ENCODE measurements at places on chromosomes 11 and 22. TPM values are rescaled to one million over a fixed set of nuclear protein-coding genes. Genes with fewer than 3 reads are reported as not detected.

Gene OR51B5
- total RNA-seq, result not detected

Gene CELF1
- total RNA-seq, result 57.9 TPM

Gene CASP12
- total RNA-seq, result 7.0 TPM

Gene TOM1
- 38.9 TPM for total RNA-seq

Gene CRACR2B
- total RNA-seq, result 12.1 TPM

Gene FAM180B
- total RNA-seq, result not detected

Gene NAALADL1
- total RNA-seq, result 16.6 TPM

Gene PTH
- not detected for total RNA-seq

Gene RAB39A
- 0.13 TPM for total RNA-seq

Gene PNPLA5
- not detected for total RNA-seq

Gene OSBP2
- total RNA-seq, result 16.6 TPM

Gene IGSF9B
- total RNA-seq, result not detected

Gene CHRDL2
- total RNA-seq, result 0.26 TPM

Gene MPZL2
- 5.6 TPM for total RNA-seq

Gene PANX2
- 0.63 TPM for total RNA-seq

Gene RPUSD4
- 31.2 TPM for total RNA-seq

Gene SNX32
- total RNA-seq, result 0.51 TPM

Gene OR10A4
- total RNA-seq, result not detected

Gene NOL12
- 17.6 TPM for total RNA-seq

Gene PIWIL4
- total RNA-seq, result 0.76 TPM

Gene MAPK8IP2
- total RNA-seq, result 0.25 TPM

Gene OR51B4
- total RNA-seq, result not detected

Gene CELSR1
- total RNA-seq, result 18.6 TPM

Gene DLG2
- 0.13 TPM for total RNA-seq

Gene LIPT2
- 4.5 TPM for total RNA-seq

Gene RGL4
- not detected for total RNA-seq

Gene ACR
- total RNA-seq, result under 0.01 TPM

Gene ARHGAP8
- total RNA-seq, result under 0.01 TPM

Gene KRTAP5-7
- total RNA-seq, result not detected

Gene TRIM48
- total RNA-seq, result not detected

Gene SLC17A6
- total RNA-seq, result not detected

Gene TEX54
- total RNA-seq, result not detected

Gene CSNK2A3
- total RNA-seq, result 2.1 TPM

Gene OR8D1
- not detected for total RNA-seq

Gene ADM
- 137 TPM for total RNA-seq

Gene CASP1
- 22.7 TPM for total RNA-seq

Gene VSTM5
- total RNA-seq, result 0.13 TPM

Gene ZBED4
- total RNA-seq, result 16.4 TPM

Gene TTC28
- 17.2 TPM for total RNA-seq

Gene HEPHL1
- total RNA-seq, result not detected

Gene ACCS
- 9.1 TPM for total RNA-seq

Gene ACTN3
- under 0.01 TPM for total RNA-seq

Gene MRPL40
- 27.7 TPM for total RNA-seq
